ENCODE measurements at places on chromosomes 6 and 20. TPM values are rescaled to one million over a fixed set of nuclear protein-coding genes. Genes with fewer than 3 reads are reported as not detected.

The ENPP4 gene
- 0.05 TPM for polyA plus RNA-seq

The MARCKS gene
- 54.4 TPM for polyA plus RNA-seq

The TNXB gene
- polyA plus RNA-seq, result 0.55 TPM

The HLA-DMB gene
- not detected for polyA plus RNA-seq

Data from SK-N-SH (cell line).